ENCODE measurements at places on chromosomes 4 and X.

GRCh38 chr4:80015407-80016189 lies 57.4 kb downstream of the ANTXR2 start:
- no peak for DNase-seq

DNA sequence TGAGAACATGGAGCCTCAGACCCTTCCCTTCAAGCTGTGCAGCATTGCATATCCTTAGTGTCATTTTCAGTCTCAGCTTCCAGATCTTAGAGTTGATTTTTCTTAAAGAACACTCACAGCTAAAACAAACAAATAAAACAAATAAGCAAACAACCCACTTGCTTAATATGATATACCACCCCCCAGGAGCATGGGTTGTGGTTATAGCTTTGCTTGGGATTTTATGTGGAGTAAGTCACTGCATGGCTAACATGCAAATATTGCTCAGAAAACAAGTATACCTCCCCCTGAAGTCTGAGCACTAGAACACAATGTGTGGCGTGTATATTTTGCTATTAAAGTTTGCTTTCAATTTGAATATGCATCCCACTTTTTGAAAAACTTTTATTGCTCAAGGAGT lies 78.6 kb downstream of the MGST2 start:
- no peak for DNase-seq

DNA sequence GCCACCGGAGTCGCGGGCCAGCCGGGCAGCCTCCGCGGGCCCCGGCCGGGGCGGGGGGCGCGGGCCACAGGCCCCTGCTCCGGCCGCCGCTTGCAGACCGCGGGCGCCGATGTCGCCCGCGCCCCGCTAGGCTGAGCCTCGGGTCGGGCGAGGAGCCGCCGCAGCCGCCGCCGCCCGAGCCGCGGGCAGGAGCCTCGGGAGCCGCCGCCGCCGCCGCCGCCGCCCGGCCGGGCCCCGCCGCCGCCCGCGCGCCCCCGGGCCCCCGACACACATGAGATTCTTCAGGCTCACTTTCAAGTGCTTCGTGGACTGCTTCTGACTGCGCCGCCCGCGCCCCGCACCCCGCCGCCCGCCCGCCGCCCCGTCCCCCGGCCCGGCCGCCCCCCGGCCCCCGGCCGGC lies 345 bp downstream of the SLC6A8 start:
- no peak for DNase-seq

- no peak for DNase-seq
Measured at GRCh38 chr4:71648923-71649322, 135.0 kb downstream of the GC start.

DNA sequence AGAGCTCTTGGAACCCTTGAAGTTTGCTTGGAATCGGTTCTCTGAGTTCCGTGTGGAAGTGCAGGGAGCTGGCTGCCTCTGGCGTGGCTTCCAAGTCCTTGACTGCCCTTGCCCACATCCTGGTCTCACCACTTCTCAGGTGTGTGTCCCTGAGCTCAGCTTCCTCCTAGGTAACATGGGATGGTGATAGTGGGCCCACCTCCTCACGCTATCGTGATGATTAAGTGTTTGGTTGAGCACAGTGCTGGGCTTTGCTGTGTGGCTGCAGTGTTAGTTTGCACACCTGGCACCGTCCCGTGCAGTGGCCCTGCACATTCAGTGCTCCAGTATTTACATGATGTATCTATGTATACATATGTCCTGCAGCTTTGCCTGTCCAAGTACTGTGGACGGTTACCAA lies 81.5 kb downstream of the CLDN34 start:
- DNase-seq = no peak

DNA sequence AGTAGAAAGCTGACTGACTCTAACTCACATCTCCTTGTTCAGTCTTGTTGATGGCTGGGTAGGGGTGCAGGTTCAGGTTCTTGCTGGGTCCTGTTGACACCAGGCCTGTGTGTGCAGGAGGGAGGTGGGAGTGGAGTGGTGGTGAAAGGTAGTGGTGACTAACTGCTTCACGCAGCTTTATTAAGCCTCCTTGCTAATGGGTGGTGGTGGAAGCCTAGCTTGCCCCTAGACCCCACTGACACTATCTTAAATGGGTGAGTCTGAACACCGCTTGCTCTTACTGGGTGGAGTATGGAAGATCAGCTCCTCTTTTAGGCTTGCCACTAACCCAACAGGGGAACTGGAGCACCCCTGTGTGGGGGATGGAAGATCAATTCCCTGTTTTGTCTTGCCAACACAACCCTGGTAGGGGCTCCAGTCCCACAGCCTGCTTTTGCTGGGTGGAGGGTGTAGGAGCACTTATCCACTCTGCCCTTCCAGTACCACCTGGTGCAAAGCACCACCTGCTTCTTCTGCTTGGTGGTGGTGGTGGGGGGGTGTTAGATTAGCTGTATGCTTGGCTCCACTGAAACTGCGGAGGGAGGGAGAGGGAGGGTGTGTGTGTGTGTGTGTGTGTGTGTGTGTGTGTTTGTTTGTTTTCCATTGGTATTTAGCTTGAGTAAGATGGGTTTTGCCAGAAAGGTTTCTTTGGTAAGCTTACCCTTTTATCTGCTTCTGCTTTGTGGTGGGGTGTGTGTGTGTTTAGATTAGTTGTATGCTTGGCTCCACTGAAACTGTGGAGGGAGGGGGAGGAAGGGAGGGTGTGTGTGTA lies 25.6 kb downstream of the KDM6A start:
- no peak for DNase-seq

DNA sequence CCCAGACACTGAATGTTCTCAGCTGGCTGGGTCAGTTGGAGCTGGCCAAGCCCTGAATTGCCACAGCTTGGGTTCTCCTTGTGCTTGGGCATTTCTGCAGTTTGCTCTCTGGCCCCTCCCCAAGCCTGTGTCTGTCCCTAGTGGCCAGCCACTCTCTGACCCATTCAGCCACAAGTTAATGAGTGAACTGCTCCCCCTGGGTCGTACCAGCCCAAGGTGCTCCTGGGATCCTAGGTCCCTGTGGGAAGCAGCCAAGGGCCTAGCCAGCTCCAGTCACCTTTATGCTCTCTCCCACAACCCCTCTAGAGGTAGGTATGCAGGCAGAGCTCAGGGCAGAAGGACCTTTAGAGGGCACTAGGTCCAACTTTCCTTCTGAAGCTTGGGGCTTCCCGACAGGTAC lies 51.5 kb downstream of the STARD8 start:
- no peak for DNase-seq

Data from right renal pelvis (tissue), 4 donors.